ENCODE measurements at places on chromosomes 2 and 18.

DNA sequence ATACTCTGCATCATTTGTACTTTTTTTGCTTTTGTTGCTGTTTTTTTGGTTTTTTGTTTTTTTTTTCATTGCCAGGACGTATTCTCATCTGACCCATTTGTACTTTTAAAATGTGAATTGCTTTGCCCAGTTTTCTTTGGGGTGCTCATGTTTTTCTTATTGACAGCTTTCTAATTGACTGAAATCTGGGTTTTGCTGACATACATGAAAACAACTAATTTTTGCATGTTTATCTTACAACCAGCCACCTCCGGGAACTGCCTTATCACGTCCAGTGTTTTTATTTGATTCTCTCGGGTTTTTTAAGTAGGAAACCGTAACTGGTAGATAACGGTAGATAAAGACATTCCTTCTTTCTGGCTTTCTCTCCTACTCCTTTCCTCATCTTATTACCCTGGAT lies 38.6 kb downstream of the SNORC start:
- DNase-seq: no peak

- DNase-seq: no peak
Measured at GRCh38 chr2:114729026-114729425, 286.6 kb downstream of the DPP10 start.

DNA sequence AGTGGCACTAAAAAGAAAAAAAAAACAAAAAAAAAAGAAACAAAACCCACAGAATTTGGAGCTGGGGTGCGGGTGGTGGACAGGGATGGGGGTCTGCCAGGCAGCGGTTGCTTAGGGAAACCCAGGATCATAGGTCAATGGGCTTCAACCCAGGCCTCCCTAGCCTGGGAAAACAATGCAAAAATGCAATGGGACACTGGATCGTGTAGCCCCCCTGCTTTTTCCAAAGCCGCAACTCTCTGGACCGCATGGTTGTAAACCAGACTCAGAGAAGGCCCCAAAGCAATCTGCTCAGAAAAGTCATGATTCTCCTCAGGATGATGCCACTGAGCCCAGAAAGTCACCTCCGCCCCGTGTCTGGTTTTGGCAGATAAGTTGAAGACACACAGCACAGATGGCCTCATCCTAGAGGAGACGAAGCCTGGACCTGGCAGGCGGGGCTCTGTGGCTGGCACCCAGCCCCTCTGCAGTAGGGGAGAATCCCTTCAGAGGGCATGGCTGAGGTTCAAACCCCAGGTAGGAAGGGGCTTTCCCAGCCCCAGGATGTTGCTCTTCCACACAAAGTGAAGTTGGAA lies 5.1 kb downstream of the DLX2 start:
- DNase-seq: no peak

DNA sequence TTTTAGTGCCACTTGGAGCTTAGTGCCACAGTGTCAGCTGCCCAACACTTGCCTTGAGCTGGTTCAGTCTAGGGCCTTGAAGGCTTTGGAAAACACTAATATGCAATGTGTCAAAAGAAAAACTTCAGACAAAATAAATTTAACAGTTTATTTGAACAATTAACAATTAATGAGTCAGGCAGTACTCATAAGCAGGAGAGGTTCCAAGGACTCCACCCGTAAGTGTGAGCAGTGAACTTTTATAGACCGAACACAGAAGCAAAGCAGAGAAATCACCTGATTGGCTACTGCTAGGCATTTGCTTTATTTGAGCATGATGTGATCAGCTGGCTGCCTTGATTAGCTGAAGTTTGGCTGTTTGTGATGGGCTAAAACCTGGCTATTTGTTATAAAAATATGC lies 49.5 kb upstream of the TBC1D8 start:
- no peak for DNase-seq

DNA sequence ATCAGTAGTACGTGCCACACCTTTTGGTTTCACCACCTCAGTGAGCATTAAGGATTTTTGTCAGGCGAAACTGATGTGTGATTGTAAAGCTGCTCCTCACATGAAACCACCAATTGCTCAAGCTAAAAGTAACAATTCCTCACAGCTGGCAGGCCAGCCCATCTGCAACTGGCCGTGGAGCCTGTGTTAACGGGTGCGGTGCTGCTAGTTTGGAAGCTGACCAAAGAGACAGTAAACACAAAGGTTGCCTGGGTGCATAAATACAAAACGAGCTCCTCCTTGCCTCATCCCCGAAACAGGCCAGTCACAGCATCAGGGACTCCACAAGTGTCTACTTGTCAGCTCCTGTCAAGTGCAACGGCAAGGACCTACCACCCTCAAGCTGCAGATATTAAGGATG lies 32.0 kb downstream of the LGALSL start:
- no peak for DNase-seq

- DNase-seq: no peak
Measured at GRCh38 chr2:201242571-201243277, 17.6 kb upstream of the CASP8 start.

GRCh38 chr2:48699348-48699930 lies 56.1 kb downstream of the LHCGR start:
- DNase-seq: no peak

DNA sequence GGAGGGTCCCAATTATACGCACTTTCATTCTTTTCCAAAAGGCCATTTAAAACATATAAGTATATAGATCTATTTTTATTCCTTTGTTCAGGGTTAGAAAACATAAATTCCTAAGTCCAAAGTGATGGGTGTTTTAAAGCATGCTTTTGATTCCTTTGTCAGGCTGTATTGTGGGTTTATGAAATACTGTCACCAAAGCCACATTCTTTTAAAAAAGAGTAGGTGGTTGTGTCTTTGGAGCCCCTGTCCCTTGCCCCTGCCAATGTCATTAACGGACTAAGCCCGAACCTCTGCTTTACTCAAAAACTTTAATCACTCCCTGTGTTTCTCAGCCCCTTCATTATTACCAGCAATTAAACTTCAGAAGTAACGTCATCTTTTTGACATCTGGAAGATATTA lies 104.9 kb upstream of the APCDD1 start:
- DNase-seq: no peak

DNA sequence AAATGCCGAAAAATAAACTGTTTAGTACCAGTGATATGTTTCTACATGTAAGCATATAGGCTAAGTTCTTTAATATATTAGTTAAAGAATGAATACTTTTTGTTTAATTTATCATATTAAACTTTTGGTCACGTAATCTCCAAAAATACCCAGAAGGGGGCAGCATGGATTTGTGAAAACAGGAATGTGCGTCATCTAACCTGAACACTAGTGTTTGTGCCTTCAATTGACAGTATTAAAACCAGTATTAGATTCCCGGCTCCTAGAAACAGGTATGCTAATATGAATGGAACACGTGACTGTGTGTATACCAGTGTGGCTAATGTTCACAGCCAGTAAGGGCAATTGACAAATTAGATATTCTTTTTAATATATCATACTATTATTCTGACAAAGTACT lies 51.8 kb downstream of the WDR7 start:
- DNase-seq: peak; percentile 26

GRCh38 chr18:2515908-2516625 lies 55.2 kb downstream of the METTL4 start:
- no peak for DNase-seq

GRCh38 chr2:195406886-195407603 lies 250.0 kb upstream of the SLC39A10 start:
- no peak for DNase-seq

- DNase-seq: peak; percentile 34
Measured at GRCh38 chr2:25159949-25160348, 8.4 kb downstream of the POMC start.

DNA sequence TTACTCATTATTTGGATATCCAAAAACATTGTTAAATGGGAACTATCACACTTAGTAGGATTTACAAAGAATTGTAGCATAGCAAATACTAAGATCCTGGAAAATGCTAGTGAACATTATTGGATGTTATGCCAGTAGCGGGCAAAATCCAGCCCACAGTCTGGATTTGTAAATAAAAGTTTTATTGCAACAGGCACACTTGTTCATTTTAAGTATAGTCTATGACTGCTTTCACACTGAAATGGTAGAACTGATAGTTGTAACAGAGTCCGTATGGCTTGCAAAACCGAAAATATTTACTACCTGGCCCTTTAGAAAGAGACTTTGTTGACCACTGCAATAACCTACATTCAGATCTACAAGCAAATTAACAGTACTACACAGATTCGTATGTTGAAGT lies 53.6 kb downstream of the ACVR1 start:
- DNase-seq: no peak

- no peak for DNase-seq
Measured at GRCh38 chr2:99550368-99550767, 60.6 kb upstream of the REV1 start.

DNA sequence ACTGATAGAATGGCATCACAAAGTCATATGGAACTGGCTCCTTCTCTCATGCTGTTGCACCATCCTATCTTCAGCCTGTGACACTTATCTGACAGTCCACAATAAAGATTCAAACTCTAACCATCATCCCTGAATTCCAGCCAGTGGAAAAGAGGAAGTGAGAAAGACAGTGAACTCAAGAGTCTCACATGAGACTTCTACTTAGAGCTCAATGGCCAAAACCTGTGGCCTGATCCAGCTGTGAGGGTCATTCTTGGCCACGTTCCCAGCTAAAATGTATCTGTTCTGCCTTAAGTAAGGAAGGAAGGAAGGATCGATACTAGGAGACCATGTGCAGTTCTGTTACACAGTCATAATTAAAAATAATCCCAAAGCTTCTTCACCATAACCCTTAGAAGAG lies 73.6 kb downstream of the RND3 start:
- no peak for DNase-seq

- peak; percentile 69 for DNase-seq
Measured at GRCh38 chr2:25982273-25982967, at the start of gene KIF3C. KIF3C (minus strand) TSS chr2:25982497; CDS start chr2:25981917, 580 bp downstream.

DNA sequence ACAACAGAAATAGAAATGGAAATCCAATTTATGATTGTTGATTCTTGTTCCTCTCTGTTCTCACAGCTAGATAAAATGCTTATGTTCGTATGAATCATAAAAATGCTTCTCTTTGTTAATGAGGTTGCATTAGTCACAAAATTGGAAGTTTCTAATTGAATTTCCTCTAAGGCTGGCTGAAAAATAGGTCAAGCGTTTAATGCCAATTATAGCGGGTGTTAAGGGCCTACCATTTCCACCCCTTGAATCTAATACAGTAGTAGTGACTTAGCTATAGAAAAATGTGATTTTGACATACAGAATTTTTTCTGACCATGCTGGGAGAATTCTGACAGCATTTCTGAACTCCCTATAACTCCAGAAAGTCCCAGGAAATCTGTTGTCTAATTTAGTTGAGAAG lies 107.1 kb downstream of the TTN start:
- DNase-seq: no peak

GRCh38 chr18:77702686-77703085 lies 453.0 kb downstream of the GALR1 start:
- DNase-seq: no peak

GRCh38 chr2:120405759-120406099 lies 59.8 kb downstream of the INHBB start:
- DNase-seq: no peak

GRCh38 chr2:200741468-200742202 lies 70.1 kb upstream of the BZW1 start:
- peak; percentile 29 for DNase-seq

GRCh38 chr2:44242904-44243303 lies 32.4 kb upstream of the SLC3A1 start:
- no peak for DNase-seq

DNA sequence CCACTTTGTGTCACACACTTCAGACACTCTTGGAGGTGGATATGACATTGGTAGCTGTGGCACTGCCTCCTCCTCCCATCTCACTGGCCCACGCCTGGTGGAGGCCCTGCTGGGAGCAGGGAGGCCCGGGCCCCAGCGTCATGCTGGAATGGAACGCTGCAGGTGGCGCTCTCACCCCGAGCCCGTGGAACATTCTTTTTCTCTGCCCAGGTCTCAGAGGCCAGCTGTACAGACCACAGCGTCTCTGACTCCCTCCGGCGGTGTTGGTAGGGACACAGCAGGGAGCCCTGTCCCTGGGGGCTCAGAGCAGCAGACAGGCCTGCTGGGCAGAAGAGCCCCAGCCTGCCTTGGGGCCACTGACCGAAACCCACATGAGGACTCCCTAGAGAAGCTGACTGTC lies 218.1 kb downstream of the TWIST2 start:
- no peak for DNase-seq

- DNase-seq: no peak
Measured at GRCh38 chr18:21762181-21762772, 21.7 kb downstream of the MIB1 start.

GRCh38 chr2:169010633-169011460 lies 20.3 kb downstream of the ABCB11 start:
- DNase-seq: no peak

DNA sequence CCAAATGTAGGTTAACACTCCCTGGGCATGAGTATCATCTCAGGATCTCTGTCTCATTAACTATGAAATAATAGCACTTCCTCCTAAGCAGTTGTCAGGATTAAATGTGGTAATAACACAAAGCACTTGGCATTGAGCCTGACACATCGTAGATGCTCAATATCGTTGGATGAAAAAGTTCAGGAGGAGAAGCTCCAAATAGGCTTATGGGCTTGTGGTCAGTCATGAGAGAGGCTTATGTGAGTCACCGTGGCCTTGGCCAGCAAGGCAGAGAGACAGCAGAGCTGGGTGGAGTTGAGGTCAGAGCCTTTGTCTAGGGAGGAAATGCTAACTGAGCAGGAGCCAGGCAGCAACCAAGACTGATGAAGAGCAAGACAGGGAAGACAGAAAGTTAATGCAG lies 68.3 kb upstream of the PPM1B start:
- no peak for DNase-seq

DNA sequence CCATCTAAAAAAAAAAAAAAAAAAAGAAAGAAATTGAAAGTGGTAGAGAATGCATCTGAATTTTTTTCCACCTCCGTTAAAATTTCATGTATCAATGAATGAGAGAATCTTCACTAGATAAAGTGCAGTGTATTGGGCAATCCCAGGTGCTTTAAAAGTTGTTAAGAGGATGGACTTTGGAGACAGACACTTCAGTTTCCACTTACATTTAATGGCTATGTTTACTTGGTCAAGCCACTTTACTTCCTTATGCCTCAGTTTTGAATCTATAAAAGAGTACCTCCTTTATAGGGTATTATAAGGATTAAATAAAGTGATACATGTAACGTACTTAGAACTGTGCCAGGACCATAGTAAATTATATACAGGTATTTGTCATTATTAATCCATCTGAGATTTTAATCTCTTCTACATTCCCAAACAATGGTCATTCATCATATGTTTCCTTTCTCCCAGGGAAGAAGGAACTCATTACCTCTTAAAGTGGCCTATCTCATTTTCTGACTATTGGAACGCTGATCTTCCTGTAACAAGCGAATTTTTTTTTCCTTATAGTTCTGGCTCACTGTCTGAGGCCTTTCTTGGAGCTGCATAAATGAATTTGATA lies 29.1 kb upstream of the TANK start:
- no peak for DNase-seq

All from HuH-7 (cell line).